ENCODE measurements at places on chromosomes 13 and 19. TPM values are rescaled to one million over a fixed set of nuclear protein-coding genes. Genes with fewer than 3 reads are reported as not detected.

Gene PSG1
- not detected for total RNA-seq

Gene WDR88
- not detected for total RNA-seq

DNA sequence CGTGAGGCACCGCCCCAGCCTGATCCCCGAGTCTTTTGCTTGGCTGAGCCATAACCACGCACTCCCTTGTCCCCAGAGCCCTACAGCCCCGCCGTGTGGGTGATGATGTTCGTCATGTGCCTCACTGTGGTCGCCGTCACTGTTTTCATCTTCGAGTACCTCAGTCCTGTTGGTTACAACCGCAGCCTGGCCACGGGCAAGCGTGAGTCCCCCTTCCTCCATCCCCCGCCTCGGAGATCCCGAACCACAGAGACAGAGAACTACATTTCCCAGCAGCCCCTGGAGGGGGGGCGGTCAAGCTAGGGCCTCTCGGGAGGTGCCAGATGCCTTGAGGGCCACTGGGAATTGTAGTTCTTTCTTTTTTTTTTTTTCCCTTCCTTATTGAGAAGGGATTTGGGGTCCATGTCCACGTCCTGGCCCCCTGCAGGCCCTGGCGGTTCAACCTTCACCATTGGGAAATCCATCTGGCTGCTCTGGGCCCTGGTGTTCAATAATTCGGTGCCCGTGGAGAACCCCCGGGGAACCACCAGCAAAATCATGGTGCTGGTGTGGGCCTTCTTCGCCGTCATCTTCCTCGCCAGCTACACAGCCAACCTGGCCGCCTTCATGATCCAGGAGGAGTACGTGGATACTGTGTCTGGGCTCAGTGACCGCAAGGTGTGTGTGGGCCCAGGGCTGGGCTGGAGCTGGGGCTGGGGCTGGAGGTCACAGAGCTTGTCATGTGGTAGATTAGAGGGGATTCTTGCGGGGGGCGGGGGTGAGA is 25.9 kb downstream of the GRIN2D start:
- DNase-seq: peak; percentile 90

GRCh38 chr19:51737924-51738323 is 13.8 kb downstream of the FPR1 start:
- DNase-seq: no peak

DNA sequence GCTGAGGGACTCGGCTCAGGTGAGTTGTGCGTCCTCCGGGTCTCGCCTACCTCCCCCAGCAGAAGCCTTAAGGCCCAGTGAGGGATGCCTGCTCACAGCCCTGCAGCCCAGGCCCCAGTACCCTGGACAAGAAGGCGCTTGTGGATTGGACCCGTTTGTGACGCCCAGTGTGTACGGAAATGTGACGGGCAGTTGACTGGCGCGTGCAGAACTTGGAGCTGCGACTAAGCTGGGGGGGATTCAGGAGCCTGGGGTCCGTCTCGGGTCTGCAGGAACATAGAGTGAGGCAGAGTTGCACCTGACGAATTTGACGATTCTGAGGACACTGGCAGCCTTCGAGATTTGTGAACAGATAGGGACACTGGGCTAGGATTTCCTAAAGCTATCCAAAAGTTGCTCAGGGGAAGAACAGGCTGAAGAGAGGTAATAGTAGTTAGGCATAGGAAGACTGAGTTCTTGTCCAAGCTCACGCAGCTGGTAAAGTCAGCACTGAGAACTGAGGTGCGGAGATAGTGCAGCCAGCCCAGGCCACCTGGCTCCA is 519 bp downstream of the ZNF551 start:
- no peak for DNase-seq

- DNase-seq: peak; percentile 59
Observed at GRCh38 chr13:23321535-23322241, 111.8 kb downstream of the SACS start.

Gene SOX1
- not detected for total RNA-seq

Gene CYP4F2
- total RNA-seq: not detected

DNA sequence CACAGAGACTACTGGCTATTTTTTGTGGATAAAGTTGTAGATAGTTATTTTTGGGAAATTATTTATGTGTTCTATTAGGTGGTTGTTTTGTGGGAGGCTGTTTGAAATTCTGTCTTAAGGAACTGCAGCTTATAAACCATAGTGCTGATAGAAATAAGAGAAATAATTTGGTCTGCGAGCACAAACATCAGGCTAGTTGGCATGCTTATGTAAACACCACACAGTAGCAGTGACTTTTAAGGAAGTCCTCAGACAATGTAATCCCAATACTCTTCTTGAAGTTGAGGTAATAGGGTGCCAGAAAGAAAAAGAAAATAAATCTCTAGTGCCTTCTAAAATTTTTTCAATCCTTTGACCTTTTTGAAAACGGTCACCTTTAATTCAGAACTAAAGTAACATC is 23.9 kb downstream of the KL start:
- DNase-seq: no peak

- DNase-seq: no peak
Observed at GRCh38 chr13:20814224-20814910, 40.6 kb upstream of the EEF1AKMT1 start.

Gene TMEM255B
- total RNA-seq: 0.87 TPM
